ENCODE measurements at places on chromosomes 6 and 20. TPM values are rescaled to one million over a fixed set of nuclear protein-coding genes. Genes with fewer than 3 reads are reported as not detected.

The SLC17A1 gene
- not detected for total RNA-seq

The KIF13A gene
- total RNA-seq: not detected

The RIMS4 gene
- not detected for total RNA-seq

The PIGU gene
- total RNA-seq: 18.3 TPM

The GRM1 gene
- total RNA-seq: not detected

The OPRL1 gene
- total RNA-seq: 1.2 TPM

The NPEPL1 gene
- 29.1 TPM for total RNA-seq

The DDR1 gene
- total RNA-seq: 3.2 TPM

The OPN5 gene
- total RNA-seq: not detected

The IL20RA gene
- total RNA-seq: not detected

The FILIP1 gene
- not detected for total RNA-seq

The LRRN4 gene
- total RNA-seq: not detected

The PLTP gene
- total RNA-seq: 3.1 TPM

The NTSR1 gene
- total RNA-seq: not detected

The ABCC10 gene
- 49.8 TPM for total RNA-seq

The STMND1 gene
- not detected for total RNA-seq

The NHLRC1 gene
- total RNA-seq: 0.15 TPM

The ADRM1 gene
- 90.1 TPM for total RNA-seq

The COL21A1 gene
- total RNA-seq: not detected

The PI16 gene
- 8.5 TPM for total RNA-seq

The TRIM15 gene
- total RNA-seq: not detected

The HLA-F gene
- total RNA-seq: 346 TPM

The SLC16A10 gene
- 1.2 TPM for total RNA-seq

The LGSN gene
- total RNA-seq: 0.15 TPM

The PRKN gene
- 0.13 TPM for total RNA-seq

The MEI4 gene
- not detected for total RNA-seq

The GPR63 gene
- total RNA-seq: 3.5 TPM

The RALGAPB gene
- 30.5 TPM for total RNA-seq

The VSX1 gene
- total RNA-seq: not detected

The OR2H1 gene
- total RNA-seq: not detected

The NOTCH4 gene
- total RNA-seq: 0.60 TPM

The TRERF1 gene
- 18.2 TPM for total RNA-seq

The RNF144B gene
- 2.0 TPM for total RNA-seq

The PNLDC1 gene
- total RNA-seq: 0.25 TPM

The CDSN gene
- not detected for total RNA-seq

The SOX18 gene
- 0.25 TPM for total RNA-seq

The SLC22A1 gene
- total RNA-seq: 0.81 TPM

The SLC24A3 gene
- not detected for total RNA-seq

The CLVS2 gene
- not detected for total RNA-seq

The DEF6 gene
- total RNA-seq: 201 TPM

The HLA-DPA1 gene
- 173 TPM for total RNA-seq

The IYD gene
- total RNA-seq: not detected

The MAS1 gene
- not detected for total RNA-seq

Data from activated CD4-positive, alpha-beta memory T cell treated with anti-CD3 and anti-CD28 coated beads, Interleukin-2, amount 10 ng/mL, durations not matched to agents 7 days and 5 days (primary cell).